Naive thymus-derived CD4-positive, alpha-beta T cell (primary cell): ENCODE measurements at places on chromosomes 5 and 9.
A peak's percentile ranks its signal among the peaks of the same experiment; 100 is the strongest.

- peak; percentile 30 for DNase-seq
- H3K27ac ChIP-seq = peak overlapping the region; percentile 90
- H3K4me3 ChIP-seq = peak overlapping the region; percentile 96
- peaks cover 25% of the 10 kb centered on the region for H3K36me3 ChIP-seq
- H3K4me1 ChIP-seq = peaks cover 16% of the 10 kb centered on the region
These were observed 744 bp downstream of the TARS1 start for GRCh38 chr5:33441241-33442177.

DNA sequence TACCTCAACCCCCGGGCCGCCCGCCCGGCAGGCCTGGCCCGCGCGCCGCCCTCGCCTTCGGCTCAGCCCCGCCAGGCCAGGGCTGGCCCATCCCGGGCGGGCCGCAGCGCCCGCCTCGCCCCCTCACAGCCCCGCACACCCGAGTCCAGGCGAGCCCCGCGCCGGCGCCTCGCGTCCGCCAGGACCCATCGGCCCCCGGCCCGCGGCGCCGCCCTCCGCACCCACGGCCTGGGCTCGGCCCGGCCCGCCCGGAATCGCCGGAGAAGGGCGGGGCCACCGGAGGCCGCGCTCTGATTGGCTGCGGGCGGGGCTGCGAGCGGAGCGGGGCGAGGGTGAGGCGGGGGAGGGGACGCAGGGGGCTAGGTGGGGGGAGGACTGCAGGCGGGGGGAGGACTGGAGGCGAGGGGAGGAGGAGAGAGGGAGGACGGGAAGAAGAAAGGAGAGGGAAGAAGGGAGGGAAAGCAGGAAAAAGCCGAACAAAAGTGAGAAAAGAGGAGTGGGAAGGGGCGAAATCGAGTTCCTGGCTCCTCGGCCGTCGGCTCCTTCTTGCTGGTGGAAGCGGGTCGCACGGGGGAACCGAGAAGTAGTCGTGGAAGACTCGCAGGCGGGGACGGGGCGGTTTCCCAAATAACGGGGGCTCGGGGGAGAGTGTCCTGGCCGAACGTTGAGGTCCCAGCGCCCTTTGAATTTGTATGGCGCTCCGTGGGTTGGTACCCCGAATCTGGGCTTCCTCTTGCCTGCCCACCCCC is 472 bp upstream of the UBTD2 start:
- H3K4me1 ChIP-seq = peaks cover 13% of the 10 kb centered on the region
- no peaks in the 10 kb centered on the region for H3K36me3 ChIP-seq
- peak overlapping the region; percentile 71 for H3K4me3 ChIP-seq
- DNase-seq = peak; percentile 56
- H3K27ac ChIP-seq = peak overlapping the region; percentile 61

DNA sequence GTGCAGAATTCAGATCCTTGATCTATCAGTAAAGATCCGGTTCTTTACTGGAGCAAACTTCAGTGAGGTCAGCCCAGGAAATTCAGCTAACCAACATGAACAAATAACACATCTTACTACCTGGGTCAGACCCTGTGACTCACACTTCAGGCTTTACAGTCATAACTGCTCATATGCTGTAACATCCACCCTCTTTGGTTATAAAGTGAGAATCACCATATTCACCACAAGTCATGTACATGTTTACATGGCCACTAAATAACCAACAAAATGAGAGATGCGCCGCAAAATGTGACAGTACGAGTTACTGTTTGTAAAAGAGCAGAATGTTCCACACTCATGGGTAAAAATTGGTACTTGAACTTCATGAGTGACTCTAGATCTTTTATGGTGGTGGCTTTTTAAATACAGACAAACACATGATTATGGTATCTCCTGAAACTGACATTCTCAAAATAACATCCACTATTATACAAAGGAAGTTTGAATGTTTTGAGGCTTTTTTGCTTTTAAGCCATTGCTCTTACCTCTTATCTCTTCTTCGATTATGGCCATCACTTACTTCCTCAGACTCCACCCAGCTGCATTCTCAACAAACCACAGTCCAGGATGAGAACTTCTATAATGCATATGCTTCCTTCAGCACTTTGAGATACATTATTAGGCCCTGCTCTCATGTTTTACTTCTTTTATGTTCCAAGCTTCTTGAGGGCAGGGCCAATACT is 516.6 kb downstream of the RAB3C start:
- no peak for DNase-seq
- no peaks in the 10 kb centered on the region for H3K36me3 ChIP-seq
- peaks cover 10% of the 10 kb centered on the region for H3K4me1 ChIP-seq
- H3K27ac ChIP-seq = no peak overlapping the region

- H3K4me1 ChIP-seq = no peaks in the 10 kb centered on the region
- no peak overlapping the region for H3K27ac ChIP-seq
- no peak overlapping the region for H3K4me3 ChIP-seq
- H3K36me3 ChIP-seq = peaks cover 25% of the 10 kb centered on the region
These were observed 17.4 kb downstream of the ANKS6 start for GRCh38 chr9:98778711-98779530.

DNA sequence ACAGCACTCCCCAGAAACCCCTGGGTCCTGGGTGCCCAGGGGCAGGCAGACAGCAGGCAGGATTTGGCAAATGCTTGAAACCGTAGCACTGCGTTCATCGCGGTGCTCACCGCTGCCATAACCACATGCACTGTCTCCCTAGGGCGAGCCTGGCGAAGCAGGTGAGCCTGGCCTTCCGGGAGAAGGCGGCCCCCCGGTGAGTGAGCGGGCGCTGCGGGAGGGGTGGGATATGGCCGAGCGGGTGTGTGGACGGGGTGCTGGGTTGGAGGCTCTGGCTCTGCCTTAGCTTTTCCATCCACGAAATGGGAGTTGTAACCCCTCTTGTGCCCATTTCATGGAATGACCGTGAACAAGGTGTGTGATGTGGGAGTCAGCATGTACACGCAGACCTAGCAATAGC is 66.8 kb upstream of the FCN2 start:
- no peak for DNase-seq
- no peak overlapping the region for H3K27ac ChIP-seq
- no peaks in the 10 kb centered on the region for H3K27me3 ChIP-seq
- no peaks in the 10 kb centered on the region for H3K4me1 ChIP-seq
- no peaks in the 10 kb centered on the region for H3K36me3 ChIP-seq
